ENCODE measurements at places on chromosomes 3 and 15. TPM values are rescaled to one million over a fixed set of nuclear protein-coding genes. Genes with fewer than 3 reads are reported as not detected.

- DNase-seq = no peak
These were observed 18.1 kb downstream of the METTL6 start for GRCh38 chr3:15409239-15409638.

DNA sequence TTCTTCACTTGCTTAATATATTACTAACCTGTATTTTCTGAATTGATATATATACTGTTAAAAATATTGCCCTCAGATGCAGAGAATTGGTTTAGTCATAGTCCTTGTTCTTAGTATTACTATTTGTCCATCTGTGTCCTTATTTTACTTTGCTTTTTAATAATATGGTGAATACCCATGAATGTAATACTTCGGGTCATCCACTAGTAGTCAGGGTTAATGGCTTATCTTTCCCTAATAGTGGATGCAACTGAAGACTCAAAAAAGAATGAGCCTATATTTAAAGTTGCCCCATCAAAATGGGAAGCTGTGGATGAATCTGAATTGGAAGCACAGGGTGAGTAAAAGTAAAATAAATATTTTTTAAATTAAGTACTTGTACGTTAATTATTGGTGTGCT is 36.5 kb downstream of the U2SURP start:
- DNase-seq = no peak

- DNase-seq = no peak
These were observed 27.1 kb downstream of the EIF1B start for GRCh38 chr3:40336511-40337135.

DNA sequence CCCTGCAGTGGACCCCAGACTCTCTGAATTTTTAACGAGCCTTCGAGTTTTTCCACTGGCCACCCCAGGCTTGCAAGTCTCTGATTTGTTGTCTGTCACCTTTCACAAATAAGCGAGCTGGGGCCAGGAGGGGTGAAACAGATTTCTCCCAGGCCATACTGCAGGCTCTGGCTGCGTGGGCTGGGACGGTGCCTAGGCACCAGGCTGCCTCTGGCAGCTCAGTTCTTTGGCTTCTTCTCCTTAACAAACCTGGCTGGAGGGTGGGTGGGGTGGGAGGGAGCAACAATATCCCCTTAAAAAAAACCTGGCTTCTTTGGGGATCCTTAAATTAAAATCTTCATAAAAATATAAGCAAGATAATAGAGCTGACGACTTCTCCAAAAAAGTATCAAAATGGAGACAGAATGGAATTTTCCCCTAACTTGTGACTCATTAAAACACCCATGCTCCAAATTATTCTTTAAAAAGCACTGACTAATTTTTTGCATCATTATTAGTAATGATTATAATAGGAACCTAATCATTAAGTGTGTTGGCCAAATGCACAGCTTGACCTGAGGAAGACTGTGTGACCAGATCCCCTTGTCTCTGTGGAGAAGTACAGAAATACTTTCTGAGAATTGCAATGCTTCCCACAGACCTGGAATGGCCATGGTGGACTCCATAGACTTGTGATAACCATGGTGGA is 84.1 kb downstream of the SNRK start:
- DNase-seq = no peak

The PDE8A gene
- 10.2 TPM for total RNA-seq

DNA sequence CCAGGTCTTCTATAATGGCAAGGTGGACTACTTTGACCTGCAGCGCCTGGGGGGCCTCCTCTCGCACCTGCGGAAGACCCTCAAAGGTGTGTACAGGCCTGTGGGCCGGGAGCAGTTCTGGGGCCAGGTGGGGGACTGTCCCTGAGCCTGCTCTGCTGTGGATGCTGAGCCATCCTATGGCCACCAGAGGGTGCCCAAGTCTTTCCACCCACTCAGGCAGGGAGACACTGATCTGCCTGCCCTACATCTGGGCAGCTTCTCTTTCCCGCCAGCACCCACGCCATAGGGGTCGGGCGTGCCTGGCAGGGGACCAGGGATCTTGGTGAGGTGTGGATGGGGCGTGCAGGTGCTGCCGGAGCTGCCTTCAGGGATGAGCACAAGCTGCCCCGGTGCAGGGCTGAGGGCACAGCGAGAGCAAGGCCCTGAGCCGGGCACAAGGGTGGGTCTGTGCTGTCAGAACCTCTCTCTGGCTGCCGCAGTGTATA is 14.1 kb downstream of the RNF123 start:
- DNase-seq = peak; percentile 75

The PPP2R3A gene
- total RNA-seq = 12.9 TPM

The FMN1 gene
- total RNA-seq = 3.6 TPM

- DNase-seq = no peak
These were observed 20.6 kb downstream of the HEG1 start for GRCh38 chr3:125035217-125035616.

- DNase-seq = no peak
These were observed 684 bp upstream of the RPS27L start for GRCh38 chr15:63157891-63158431.

GRCh38 chr15:58062175-58062574 is 3.3 kb downstream of the ALDH1A2 start:
- DNase-seq = no peak

The LSMEM2 gene
- total RNA-seq = 0.57 TPM
